ENCODE measurements at places on chromosomes 2 and 18.

DNA sequence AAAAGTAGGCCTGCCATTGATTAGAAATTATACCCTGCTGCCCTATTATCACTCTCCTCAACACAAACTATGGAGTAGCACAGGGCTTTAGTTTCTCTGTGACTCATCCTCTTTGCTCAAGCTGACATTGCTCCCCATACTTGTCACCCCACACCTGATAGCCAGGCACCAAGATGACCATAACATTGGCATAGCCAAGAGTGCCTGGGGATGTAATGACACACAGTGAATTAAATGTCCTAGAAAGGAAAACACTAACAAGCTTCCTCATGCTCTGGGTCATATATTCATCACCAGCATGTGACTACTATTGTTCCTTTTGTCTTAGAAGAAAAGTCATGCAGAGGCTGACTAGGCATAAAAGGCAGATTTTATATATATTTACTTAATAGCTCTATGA, 137.8 kb upstream of the RND3 start:
- no peak for DNase-seq

DNA sequence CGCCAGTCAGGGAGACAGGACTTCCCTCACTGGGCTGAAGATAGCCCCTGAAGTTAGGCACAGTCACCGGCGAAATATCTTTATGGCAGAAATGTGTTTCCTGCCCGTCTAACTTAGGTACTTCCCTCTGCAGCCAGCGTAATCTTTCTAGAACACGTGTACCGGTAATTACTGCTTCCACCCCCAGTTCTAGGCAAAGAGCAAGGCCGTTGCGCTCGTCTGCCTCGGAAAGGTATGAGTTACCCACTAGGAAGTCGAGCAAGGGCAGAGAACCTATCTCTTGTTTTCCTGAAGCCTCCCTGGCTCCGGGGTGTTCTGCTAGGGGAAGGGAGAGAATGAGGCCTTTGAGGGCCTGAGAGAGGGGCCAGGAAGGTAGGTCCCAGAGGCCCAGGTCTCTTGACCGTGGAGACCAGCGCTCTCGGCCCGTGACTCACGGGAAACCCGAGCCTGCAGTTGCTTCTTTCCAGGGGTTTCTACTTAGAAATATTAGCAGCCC, 70.0 kb downstream of the TWSG1 start:
- DNase-seq: no peak

DNA sequence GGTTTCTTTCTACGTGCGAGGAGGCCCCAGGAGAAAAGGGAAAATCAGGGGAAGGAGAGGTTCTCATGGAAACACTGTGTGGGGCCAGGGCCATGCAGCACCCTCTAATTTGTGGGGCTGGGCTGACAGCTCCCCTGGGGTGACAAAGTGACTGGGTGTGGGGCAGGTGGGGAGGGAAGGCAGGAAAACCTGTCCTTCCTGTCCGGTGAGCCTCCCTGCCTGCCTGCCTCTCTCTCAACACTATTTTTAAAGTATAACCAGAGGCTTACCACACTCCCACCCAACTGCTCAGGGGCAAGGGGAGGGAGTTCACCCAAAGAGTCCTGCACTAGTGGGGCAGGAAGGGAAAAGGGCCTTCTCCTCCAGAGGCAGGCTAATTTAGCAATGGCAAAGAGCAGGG, 10.5 kb upstream of the EPAS1 start:
- no peak for DNase-seq

DNA sequence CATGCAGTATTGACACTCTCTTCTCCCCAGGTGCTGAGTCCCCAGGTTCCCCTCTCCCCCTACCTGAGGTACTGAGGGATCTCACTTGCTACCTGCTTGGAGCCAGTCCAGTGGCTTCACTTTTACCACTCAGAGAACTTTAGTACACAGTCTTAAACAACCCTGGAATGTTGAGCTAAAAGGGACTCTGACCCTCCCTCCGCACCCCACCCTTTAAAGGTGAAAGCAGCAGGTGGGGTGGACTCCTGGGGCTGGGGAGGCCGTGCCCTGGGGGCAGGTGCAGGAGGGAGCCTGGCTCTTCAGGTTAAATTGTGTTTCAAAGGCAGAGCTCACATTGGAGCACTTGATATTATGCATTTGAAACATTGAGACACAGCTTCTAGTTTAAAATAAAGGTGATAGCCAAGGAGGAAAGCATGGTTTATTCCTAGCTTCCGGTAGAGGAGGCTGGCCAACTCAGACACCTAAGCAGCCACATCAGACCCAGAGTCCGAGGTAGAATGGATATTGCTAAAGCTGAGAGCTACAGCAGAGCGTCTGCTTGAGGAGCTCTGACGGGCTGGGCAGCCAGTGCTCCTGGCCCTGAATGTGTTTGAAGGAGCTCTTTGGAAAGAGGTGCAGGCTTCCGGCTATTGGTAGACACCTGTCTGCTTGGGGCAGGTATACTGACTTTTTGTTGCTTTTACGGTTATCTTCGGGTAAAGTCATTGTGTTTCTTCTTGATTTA, 196.4 kb downstream of the AGAP1 start:
- DNase-seq: no peak

- DNase-seq: no peak
These were observed 104.1 kb upstream of the ITGA6 start for GRCh38 chr2:172323256-172323655.

DNA sequence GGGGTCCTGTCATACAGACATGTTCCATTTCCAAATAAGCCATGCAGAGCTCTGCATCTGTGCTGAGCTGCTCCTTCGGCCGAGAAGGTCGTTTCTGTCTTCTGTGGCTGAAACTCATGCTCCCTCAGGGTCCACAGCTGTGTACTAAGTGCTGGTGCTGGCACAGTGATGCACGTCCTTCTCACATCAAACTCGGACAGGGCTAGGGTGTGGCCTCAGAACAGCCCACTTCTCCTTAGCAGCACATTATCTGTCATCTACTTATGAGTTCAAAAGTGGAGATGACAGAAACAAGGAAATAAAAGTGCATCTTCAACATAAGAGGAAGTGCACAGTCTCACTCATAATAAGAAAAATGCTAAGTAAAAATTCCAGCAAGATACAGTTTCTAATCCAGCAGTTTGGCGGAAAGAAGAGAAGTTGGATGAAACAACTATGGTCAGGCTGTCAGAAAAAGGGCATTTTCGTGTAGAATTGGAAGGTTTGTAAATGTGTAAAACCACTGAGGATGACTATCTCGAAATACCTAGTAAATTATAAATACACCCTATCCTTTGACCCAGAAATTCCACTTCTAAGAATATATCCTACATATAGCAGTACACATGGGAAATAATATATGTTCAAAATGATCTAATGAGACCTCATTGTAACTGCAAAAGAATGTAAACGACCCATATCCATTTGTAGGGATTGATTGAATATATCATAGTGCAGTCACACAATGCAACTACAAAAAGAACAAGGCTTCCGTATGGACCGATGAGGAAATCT, 53.7 kb upstream of the APCDD1 start:
- DNase-seq: no peak

- no peak for DNase-seq
These were observed 237.9 kb downstream of the NBAS start for GRCh38 chr2:15323227-15323626.

DNA sequence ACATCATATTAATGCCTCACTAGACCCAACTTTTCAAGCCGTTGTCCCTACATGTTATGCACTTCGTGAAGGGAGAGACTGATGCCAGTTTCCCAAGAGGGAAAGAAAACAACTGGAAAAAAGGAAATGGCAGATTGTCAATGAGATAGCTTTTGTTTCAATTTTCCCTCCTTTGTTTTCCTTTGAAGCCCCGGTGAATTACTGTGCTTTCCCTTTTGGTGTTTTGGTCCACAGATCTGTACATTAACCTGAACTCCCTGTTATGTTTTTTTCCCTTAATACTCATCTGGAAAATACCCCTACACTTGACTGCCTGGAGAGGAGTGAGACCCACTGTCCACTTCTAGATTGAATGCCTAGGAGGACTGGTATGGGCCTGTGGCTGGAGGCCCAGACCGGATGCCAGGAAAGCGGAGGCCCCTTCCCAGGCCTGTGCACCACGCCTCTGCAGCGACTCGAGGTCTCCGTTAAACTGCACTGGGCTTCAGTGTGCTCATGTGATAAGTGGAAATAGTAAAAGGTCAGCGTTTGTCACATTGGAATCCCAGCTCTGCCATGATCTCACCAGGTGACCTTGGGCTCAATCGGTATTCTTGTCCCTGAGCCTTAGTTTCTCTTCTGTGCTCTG, 106.4 kb downstream of the GATA6 start:
- no peak for DNase-seq

- no peak for DNase-seq
These were observed 43.5 kb downstream of the DOK6 start for GRCh38 chr18:69444221-69444620.

GRCh38 chr2:223618172-223619035, 16.2 kb upstream of the SCG2 start:
- DNase-seq: no peak

GRCh38 chr2:207283356-207283755, 117.6 kb upstream of the KLF7 start:
- no peak for DNase-seq

Data from NCI-H526 (cell line).